ENCODE measurements at places on chromosomes 2 and 18. TPM values are rescaled to one million over a fixed set of nuclear protein-coding genes. Genes with fewer than 3 reads are reported as not detected.

LIMS3 gene
- 1.2 TPM for total RNA-seq

- DNase-seq, result no peak
These were observed 441.0 kb downstream of the CPS1 start for GRCh38 chr2:210997373-210997772.

RASGRP3 gene
- 0.07 TPM for total RNA-seq

FBXO48 gene
- 1.6 TPM for total RNA-seq

DNA sequence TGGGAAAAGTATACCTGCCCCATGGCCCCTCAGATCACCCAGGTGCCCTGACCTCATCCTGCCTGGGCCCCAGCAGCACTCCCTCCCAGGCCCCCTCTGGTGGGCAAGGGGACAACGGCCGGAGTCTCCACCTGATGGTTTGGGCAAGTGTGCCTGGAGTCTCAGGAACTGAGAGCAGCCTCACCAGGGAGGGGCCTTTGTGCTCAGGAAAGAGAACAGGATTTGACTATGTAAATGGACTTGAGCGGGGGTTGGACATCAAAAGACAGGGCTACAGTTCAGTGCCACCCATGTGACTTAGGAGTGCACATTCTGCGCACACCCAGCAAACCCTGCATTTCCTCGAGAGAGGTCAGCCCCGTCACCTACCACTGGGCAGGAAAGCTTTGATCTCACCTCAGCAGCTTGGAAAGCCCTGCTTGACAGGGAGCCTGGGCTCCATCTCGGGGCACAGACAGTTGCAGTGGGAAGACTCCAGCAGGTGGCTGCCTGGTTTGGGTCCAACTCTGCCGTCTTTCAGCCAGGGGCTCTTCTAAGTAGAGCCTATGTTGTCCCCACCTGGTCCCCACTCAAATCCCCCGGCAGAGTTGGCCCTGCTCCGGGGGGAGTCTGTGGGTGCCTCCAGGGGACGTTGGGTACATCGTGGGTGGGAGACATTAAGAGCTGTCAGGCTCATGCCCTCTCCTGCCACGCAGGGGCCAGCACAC, 3.3 kb downstream of the INPP5D start:
- no peak for DNase-seq

UGT1A8 gene
- not detected for total RNA-seq

DNA sequence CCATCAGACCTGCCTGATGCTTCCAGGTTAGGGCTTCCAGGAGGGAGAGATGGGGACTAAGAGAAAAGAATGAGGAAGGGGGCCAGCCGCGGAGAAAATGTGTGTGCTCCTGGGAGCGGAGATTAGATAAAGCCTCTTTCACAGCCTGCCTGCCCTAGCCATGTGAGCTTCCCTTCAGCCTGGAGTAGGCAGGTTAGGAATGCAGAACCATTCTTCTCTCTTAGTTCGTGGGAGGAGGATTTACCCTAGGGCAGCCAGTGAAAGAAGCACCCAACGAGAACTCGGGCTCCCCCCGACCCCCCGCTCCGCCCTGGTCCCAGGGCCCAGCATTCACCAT, 36.1 kb downstream of the POMC start:
- DNase-seq, result no peak

Data from neural crest cell (in vitro differentiated cells).